ENCODE measurements at places on chromosomes 1 and 21.

- DNase-seq = no peak
These were observed 45.9 kb upstream of the TNFSF4 start for GRCh38 chr1:173253046-173253445.

- DNase-seq = no peak
These were observed 27.4 kb downstream of the LDLRAD2 start for GRCh38 chr1:21839337-21840037.

- DNase-seq = no peak
These were observed 67.7 kb upstream of the AJAP1 start for GRCh38 chr1:4586611-4587160.

GRCh38 chr1:91842563-91842962 is 43.4 kb downstream of the TGFBR3 start:
- DNase-seq = no peak

DNA sequence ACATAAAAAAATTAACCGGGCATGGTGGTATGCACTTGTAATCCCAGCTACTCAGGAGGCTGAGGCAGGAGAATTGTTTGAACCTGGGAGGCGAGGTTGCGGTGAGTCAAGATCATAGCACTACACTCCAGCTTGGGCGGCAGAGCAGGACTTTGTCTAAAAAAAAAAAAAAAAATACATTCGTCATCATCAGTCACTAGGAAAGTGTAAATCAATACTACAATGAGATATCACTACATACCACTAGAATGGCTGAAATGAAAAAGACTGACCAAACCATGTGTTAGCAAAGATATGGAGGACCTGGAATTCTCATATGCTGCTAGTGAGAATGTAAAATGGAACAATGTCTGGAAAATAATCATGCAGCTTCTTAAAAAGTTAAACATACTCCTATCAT is 9.3 kb downstream of the SPATA45 start:
- DNase-seq = no peak

DNA sequence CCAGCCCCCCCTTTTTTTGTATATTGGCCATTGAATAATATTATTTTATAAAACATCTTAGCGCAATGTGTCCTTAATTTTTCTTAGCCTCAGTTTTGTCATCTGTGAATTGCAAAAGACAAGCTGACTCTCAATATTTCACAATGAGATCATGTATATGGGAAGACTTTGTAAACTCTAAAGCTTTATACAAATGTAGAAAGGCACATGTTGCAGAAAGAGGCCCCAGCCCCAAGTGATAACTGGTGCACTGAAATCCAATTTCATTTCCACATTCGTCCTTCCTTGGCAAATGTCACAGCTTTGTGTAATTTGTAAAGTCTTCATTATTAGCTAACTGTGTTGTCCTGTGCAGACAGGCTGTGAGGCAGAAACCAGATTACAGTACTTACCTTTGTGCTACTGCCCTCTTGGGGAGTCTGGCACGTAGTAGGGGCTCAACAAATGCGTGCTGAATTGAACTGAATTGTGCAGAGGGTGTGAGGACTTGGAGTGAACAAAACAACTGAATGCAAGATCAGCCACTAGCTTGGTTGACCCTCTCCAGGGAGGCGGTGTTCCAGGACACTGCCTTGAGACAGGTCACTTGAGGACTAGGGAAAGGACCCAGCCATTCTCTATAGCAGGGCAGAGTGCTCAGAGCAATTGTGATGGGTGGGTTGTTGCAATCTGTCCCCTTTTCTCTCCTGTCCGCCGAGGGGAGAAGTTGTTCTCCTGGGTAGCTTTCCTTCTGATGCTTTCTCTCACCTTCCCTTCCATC is 74.6 kb downstream of the LMO4 start:
- no peak for DNase-seq

DNA sequence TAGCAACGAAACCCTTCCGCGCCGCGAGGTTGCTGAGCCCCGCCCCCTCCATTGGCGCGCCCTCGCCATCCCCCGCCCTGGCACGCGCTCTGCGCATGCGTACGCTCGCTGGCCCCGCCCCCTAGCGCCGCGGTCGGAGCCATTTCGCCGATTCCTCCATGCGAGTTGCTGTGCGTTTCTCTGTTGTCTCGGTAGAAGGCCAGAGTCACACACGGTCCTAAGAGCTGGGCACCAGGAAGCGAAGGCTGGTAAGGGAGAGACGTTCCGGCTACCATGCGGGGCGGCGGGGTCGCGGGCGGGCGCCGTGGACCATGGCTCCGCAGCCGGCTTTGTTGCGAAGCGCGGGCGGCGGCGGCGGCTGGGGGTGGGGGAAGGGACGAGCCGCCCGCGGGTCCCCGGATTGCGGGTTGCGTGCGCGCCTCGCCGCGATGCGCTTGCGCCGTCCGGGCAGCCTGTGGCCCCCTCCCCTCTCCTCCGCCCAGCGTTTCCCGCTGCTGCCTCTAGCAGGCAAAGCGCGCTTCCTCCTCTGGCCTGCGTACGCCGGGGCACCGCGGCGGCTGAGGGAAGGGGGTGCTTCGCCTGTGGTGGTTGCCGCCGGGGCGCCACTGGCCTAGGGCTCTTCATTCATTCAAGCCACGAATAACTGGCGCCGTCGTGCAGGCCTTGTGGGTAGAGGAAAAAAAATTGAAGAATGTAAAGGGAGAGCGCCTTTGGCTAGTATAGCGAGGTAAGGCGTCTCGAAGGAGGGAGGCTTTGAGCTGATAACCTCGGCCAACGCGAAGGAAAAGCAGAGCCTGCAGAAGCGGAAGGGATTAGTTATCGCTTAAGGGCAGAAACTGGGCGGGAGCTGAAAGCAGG is at the start of gene DHX9:
Gene DHX9 (plus strand): TSS at position 139 of the 858 bp plus-strand sequence. CDS start 3,220 bp downstream, outside the sequence.
- DNase-seq = peak; percentile 88

DNA sequence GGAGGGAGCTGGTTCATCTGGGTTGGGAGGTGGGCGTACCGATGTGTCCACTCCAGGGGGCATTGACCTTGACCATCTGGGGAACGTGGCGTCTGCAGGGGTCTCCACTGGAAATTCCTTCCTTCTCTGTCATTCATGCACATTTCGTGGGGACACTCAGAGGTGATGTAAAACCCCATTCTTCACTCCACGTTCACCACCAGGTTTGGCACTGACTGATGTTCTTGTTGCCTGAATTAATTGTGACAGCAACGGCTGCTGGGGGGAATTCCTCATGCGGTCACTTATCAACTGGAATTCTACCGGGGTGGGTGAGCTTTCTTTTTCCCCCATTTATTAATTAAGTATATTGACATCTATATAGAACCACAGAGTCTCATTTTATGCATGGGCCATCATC is 18.1 kb upstream of the POFUT2 start:
- DNase-seq = no peak

- DNase-seq = no peak
These were observed 5.5 kb downstream of the TRAPPC10 start for GRCh38 chr21:44017601-44018000.

- no peak for DNase-seq
These were observed 126.1 kb downstream of the TRABD2B start for GRCh38 chr1:47870946-47871676.

GRCh38 chr1:89581859-89582258 is 51.1 kb upstream of the LRRC8C start:
- no peak for DNase-seq

DNA sequence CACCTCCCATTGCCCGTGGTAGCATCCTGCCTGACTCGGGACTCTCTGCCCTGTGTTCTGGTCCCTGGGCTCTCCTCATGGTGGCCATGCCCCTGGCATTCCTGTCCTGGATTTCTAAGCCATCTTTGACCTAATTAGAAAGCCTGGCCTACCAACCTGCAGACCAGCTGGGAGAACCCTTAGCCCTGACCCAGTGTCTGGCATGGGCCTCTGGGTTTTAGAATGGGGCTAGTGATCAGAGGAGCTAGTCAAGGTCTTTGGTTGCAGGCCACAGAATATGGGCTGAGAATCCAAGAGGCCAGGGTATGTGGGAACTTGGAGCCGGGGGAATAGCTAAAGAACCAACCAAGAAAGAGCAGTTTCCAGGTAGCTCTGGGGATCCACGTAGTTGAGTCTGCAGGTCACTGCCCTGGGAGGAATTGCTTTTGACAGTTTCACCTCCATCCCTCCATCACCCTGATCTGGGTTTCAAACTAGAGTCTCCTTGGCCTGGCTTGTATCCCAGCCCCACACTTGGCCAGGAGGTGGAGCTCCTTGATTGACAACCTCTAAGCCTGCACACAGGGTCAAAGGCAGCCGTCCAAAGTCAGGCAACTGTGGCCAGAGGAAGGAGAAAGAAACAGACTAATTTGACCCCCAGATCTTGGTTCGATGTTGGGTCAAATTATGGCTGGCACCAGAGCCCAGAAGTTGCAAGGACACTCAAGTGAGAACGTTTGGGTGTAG is 54.7 kb upstream of the ABCG1 start:
- DNase-seq = no peak

DNA sequence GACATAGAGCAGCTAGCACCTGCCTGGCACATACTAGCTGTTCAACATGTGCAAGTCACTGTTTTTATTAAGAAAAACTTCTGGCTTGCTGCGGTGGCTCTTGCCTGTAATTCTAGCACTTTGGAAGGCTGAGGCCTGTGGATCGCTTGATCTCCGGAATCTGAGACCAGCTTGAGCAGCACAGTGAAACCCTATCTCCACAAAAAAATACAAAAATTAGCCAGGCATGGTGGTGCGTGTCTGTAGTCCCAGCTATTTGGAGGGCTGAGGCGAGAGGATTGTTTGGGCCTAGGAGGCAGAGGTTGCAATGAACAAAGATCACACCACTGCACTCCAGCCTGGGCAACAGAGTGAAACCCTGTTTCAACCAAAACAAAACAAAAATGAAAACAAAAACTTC is 27.7 kb upstream of the C8B start:
- DNase-seq = no peak

GRCh38 chr1:106022312-106022902 is 1034.1 kb upstream of the PRMT6 start:
- no peak for DNase-seq

- DNase-seq = peak; percentile 12
These were observed 16.6 kb upstream of the PTP4A2 start for GRCh38 chr1:31954607-31955283.

GRCh38 chr21:26881504-26882228 is 36.5 kb upstream of the ADAMTS1 start:
- no peak for DNase-seq

Measured in hypothalamus (tissue), 51 donors.